Stimulated activated CD8-positive, alpha-beta memory T cell treated with anti-CD3 and anti-CD28 coated beads, Interleukin-2, amount 100 ng/mL, for 48 hours (primary cell): ENCODE measurements at places on chromosomes 6 and 20.
A peak's percentile ranks its signal among the peaks of the same experiment; 100 is the strongest.

DNA sequence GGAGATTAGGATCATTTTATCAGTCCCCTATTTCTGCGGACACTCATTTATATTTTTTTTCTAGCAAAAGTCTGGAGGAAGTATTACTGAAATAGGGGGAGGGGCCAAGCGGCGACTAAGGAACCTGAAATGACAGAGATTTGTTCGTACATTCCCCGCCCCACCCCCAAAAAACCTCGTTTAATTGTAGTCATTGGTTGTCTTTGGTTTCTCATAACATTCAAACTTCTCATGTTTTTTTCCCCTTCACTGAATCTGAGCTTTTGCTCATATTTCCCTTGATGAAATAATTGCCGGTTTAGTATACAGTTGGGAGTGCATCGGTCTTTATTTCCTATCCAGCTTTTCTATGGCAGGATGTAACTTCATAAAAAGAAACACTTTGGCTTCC, 768 bp upstream of the FYN start:
- peak; percentile 58 for DNase-seq

DNA sequence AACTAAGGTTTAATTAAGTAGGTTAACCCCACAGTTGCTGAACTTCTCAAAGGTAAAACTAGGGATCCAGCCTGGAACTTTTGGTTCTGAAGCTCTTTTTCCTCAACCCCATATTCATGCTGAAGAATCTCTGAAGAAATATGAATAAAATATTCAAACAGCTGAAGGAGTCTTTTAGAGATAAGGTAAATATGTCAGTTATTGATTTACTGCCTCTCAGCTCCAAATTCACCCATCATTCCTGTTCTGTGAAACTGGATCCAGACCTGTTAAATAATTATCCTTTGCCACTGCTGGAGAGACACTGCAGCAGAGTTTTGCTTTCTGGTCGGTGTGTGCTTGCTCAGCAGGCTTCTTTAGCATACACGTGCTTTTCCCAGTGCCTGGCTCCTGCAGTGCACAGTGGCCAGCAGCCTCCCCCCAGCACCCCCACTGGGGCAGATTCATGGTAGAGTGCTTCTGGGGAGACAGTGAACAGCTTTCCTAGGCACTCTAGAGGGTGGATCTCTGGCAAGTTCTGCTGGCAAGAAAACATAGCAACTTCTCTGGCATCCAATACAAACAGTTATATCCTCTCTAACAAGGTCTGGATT, 62.0 kb upstream of the BCLAF1 start:
- DNase-seq: no peak

DNA sequence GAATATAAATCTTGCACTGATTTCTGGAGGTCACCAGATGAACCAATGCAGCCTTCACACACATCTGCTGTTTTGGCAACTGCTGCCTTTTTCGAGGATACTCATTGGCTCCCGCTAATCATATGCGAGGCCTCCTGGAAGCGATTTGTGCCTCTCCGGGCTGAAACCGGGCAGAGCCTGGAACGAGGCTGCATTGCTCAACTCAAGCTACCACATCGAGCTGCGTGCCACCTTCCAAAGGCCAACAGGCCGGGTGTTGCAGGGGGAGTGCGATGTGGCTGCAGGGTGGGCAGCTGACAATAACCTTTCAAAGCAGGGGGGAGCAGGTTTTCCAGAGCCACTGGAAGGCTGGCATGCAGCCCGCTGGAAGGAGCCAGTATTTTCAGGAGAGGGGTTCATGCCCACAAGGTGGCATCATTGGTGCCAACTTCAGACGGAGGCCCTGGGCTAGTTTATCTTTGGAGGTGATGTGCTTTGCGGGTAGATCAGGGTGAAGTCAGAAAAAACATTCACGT, 122.6 kb upstream of the IFNGR1 start:
- DNase-seq: peak; percentile 11

GRCh38 chr6:160101277-160102205, 20.1 kb upstream of the SLC22A1 start:
- DNase-seq: no peak

DNA sequence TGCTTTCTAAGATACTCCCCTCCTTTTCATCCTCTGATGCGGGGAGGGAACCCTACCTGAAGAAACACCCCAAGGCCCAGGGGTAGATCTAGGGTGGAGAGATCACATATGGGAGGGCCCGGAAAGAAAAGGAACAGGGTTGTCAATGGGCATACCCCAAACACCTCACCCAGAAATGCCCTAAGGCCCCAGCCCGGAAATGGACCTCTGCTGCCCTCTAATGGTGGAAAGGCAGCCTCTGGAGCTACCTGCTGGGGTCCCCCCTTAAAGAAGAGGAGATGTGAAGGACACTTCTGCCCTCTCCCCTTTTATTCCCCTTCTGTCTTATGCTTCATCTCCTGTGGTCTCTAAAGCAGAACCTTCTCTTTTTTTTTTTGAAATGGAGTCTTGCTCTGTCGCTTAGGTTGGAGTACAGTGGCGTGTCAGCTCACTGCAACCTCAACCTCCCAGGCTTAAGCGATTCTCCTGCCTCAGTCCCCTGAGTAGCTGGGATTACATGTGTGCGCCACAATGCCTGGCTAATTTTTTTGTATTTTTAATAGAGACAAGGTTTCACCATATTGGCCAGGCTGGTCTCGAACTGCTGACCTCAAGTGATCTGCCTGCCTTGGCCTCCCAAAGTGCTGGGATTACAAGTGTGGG, 458 bp upstream of the ARMC12 start:
- peak; percentile 72 for DNase-seq

- DNase-seq: peak; percentile 10
These were observed 1.1 kb downstream of the PTPRK start for GRCh38 chr6:128519132-128519930.

GRCh38 chr20:18394363-18394762, 72.5 kb downstream of the DZANK1 start:
- DNase-seq: no peak

GRCh38 chr20:61684583-61685235, 381.0 kb downstream of the TAF4 start:
- DNase-seq: no peak

DNA sequence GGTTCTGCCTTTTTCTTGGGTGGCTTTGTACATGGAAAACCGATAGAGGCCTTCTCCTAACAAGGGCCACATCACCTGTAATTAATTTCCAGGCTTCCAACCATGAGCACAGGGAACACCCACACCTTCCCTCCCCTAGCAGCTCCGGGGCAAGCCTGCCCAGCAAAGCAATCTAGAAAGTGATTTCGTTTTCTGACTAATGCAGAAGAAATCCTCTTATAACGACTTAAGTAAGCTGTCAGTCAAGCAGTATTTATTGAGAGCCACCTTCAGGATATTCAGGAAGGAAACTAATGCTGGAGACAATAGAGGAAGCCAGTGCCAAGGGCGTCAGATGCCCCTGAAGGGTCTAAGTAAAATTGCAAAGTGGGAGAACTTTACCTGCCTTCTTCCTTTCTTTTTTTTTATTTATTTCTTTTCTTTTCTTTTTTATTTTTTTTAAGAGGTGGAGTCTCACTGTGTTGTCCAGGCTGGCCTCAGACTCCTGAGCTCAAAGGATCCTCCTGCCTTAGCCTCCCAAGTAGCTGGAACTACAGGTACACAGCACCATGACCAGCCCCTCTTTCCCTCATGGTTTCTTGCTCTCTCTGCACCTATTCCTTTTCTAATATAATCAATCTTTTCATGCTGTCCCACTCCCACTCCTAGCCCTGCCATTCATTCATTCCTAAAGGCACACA, 67.5 kb upstream of the MBOAT1 start:
- DNase-seq: no peak

GRCh38 chr6:39803872-39804271, 11.7 kb downstream of the DAAM2 start:
- no peak for DNase-seq

DNA sequence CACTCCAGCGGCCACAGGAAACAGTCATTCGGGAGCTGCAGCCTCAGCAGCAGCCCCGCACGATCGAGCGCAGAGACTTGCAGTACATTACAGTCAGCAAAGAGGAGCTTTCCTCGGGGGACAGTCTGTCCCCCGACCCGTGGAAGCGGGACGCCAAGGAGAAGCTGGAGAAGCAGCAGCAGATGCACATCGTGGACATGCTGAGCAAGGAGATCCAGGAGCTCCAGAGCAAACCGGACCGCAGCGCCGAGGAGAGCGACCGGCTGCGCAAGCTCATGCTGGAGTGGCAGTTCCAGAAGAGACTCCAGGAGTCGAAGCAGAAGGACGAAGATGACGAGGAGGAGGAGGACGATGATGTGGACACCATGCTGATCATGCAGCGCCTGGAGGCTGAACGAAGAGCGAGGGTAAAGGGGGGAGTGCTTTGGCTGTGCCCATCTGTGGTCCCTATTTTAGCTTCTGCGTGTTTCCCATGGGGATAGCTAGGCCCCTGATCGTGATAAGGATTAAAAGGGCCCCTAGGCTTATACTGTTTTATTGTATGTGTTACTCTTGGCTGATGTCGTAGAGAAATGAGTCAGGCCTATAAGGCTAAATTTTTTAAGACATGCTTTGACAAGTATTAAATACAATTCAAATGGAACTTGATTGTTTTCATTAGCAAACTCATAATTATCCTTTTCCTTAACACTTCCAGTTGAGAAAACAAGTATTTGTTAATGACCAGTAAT, 45.5 kb upstream of the KIF25 start:
- no peak for DNase-seq

DNA sequence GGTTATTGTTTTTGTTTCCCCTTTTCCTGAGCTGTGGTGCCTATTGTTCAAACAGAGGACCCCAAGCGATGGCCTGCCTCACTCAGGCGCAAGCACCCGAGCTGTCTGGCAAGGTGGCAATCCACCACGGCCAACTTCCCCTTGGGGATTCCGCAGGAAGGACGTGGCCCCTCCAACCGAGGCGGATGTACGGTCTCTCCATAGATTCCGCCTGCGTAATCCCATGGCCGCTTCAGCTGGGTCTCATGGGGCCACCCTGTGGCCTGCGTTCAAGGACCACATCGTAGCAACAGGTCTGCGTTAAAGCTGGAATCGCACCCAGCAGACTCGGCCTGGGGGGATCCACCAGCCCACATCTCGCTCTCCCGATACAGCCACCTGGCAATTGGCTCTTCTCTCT, 79.9 kb downstream of the CEBPB start:
- no peak for DNase-seq

- DNase-seq: no peak
These were observed 1379.0 kb upstream of the MAP3K7 start for GRCh38 chr6:91965872-91966271.

GRCh38 chr20:40081653-40082052, 607.4 kb downstream of the MAFB start:
- no peak for DNase-seq

- DNase-seq: no peak
These were observed 12.5 kb downstream of the WDR27 start for GRCh38 chr6:169689287-169689686.

DNA sequence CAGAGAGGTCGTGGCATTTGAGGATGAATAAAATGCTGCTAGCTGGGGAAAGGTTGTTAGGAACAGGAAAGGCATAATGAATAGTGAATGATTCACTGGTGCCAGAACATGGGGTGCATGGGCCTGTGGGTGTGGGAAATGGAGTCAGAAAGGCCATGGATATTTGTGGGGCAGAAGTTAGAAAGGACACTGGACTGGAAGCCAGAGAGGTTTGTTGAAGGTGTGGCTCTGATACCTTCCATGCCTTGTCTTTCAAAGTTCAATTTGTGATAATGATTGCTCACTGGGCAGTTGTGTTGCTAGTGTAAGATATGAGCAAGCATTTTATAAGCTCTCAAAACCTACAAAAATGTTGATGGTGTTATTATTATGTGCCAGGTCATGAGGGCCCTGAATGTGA, 32.7 kb downstream of the LRRC1 start:
- DNase-seq: no peak

DNA sequence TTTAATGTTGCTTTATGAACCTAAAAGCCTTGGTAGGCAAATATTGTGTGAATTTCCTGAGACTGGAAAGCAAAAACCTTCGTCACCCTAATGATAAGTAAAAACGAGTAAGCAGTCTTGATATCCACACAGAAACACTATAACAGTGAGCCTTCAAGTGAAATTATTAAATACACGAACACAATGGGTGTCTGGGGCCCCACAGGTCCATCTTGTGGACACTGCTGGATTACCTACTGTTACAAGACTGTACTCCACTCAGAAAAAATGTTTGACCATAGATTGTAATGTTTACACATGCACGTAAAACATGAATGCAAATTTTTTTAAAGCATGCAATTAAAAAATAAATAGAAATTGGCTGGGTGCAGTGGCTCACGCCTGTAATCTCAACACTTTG, 466.9 kb downstream of the CD83 start:
- no peak for DNase-seq

DNA sequence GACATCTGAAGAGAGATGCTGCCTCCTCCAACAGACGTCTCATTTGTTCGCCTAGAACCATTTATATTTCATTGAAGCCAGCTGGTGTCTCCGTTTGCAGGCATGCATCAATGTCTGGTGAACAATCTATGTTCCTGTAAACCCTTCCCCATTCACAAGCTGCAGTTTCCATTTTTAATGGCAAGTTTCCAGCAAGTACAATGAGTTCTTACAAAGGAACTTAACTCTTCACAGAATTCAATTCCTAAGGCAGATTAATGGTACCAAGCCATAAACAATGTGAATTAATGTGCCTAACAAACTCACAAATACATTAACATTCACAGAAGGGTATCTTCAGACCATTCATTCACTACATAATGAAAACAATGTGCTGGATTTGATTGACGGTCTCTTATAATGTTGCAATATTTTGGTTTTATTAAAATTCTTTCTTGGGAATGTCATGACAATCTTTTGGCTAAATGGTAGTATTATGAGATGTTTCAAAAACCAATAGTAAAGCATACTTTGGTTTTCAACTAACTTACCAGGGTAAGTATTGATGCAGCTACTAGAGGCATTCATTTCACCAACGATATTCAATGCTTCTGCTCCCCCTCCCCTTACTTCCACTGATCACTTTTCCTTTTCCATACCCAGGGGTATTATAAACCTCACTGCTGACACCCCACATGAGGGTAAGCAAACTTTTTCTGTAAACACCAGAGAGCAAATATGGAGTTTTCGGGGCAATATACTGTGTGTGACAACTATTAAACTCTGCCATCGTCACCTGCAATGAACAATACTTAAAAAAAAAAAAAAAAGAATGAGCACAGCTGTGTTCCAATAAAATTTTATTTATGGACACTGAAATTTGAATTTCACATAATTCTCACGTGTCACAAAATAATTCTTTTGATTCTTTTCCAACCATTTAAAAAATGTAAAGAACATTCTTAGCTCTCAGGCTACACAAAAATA, 4.2 kb downstream of the AKIRIN2 start:
- DNase-seq: no peak
